ENCODE measurements at places on chromosomes 7 and 10. TPM values are rescaled to one million over a fixed set of nuclear protein-coding genes. Genes with fewer than 3 reads are reported as not detected.
A peak's percentile ranks its signal among the peaks of the same experiment; 100 is the strongest.

Gene PDLIM1
- 0.92 TPM for total RNA-seq

DNA sequence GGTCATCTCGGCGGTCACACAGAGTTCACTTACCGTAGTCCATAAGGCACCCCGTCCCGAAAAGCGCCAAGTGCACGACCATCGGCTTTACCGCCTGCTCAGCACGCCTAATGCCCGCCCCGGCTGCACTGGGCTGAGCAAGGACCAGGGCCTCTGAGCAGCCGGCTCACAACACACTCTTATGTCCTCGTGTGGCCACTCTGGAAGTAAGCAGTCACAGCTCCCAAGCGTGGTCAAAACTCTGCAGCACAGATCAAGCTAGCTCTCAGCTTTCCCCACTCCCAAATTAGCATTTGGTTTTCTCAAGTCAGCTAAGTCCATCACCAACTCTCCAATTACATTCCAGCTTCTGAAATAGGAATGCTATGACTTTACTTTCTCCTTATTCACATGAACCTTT, 57.7 kb downstream of the MAD1L1 start:
- no peak for DNase-seq

Gene CELF2
- 113 TPM for total RNA-seq

DNA sequence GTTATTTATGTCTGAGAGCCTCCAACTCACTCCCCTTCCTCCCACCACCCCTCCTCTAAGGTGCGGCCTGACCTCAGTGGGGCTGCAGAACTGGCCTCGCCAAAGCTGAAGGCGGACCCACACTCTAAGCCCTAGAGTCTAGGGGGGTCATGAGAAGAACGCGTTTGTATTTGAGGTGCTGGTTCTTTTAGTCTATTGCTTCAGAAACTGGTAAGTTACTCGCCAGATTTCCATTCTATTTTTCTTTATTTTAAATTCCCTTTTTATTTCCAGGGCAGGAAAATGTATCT, 357.5 kb downstream of the DNAJB6 start:
- DNase-seq = no peak

Gene FFAR4
- not detected for total RNA-seq

Gene LRRC18
- total RNA-seq = not detected

DNA sequence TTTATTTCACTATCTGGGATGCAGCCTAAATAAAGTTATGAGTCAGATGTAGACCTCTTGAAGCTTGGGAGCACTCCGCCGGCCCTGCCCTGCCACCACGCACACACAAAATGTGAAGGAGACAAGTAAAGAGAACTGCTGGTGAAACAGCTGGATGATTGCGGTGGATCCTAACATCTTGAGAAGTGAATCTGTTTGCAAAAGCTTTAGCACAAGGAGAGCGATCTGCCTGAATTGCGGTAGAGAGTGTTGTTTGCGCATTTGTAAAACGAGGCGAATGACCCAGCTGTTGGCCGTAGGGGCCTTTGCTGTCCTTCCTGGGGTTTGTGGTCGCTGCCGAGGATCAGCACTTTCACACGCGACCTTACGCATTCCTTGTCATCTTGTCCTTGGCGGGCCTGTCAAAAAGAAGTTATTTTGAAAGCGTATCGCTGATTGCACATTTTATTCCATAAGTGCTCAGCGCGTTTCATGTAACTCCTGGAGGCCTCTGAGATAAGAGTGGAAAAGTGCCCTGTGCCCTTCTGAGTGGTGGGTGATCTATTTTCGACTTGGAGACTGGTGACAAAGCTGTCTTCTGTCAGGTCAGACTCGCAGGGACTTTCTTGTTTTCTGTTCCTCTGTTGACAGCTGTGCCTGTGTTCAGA, 40.8 kb downstream of the RBM20 start:
- DNase-seq = no peak

Gene MKX
- 0.63 TPM for total RNA-seq

Gene MMRN2
- total RNA-seq = not detected

DNA sequence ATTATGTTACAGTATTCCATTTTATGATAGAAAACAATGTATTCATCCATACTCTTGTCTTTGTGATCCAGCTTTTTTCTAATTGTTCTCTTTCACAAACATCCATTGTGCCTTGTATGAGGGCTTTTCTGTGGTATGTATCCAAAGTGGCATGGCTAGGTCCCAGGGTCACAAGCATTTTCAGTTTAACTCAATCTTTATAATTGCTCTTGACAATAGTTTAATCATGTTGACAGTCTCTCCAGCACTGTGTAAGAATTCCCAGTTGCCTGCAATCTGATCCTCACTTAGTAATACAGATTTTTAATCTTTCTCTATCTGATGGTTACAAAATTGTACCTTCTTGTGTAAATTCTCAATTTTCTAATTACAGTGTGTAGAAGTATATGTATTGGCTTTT, 533.4 kb downstream of the NEBL start:
- DNase-seq = no peak

DNA sequence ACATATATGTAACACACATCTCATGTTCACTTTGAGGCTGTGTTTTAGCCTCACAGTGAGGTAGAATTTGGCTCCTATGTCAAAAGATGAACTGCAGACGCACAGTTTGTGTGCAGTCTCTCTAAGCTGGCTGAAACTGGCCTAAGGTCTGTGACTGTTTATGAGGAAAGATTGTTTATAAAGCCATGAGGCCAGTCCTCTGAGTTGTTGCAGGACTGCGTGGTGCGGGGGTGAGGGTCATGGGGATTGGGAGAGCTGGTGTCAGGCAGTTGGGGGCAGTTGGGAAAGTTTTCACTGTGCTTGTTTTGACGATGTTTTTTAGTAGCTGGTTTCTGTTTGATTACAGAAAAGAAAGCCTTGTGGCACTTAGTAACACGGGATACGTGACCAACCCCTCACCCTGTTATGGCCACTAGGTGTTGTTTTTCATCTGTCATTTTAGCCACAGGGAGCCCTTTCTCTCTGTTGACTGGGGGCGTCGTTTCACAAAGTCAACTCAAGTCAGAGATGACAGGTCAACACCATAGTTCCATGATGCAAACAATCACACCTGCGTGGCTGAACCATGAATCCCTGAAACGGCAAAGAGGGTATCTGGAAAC, 310.9 kb downstream of the CCDC3 start:
- peak; percentile 45 for DNase-seq

DNA sequence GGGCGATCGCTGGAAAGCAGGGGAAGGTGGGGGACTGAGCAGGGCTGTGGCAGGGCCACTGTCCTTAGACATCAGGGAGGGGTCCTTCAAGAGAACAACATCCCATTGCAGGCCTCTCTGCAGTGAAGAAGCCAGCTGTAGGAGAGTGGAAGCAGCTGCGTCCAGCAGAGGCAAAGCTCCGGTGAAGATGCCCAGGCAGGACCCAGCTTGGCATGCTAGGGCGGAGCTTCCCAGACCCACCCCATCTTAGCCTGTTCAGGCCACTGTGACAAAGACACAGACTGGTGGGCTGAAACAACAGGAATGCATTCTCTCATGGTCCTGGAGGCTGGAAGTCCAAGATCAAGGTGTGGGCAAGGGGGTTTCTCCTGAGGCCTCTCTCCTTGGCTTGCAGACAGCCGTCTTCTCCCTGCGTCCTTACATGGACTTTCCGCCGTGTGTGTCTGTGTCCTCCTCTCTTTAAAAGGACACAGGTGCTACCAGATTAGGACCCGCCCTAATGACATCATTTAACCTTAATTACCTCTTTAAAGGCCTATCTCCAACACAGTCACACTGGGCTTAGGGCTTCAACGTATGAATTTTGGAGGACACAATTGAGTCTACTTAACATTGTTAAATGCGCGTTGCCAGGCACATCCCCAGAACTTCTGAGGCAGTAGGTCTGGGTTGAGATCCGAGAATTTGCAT, 178.1 kb upstream of the GRB10 start:
- no peak for DNase-seq

Gene PTPN20
- 1.5 TPM for total RNA-seq

DNA sequence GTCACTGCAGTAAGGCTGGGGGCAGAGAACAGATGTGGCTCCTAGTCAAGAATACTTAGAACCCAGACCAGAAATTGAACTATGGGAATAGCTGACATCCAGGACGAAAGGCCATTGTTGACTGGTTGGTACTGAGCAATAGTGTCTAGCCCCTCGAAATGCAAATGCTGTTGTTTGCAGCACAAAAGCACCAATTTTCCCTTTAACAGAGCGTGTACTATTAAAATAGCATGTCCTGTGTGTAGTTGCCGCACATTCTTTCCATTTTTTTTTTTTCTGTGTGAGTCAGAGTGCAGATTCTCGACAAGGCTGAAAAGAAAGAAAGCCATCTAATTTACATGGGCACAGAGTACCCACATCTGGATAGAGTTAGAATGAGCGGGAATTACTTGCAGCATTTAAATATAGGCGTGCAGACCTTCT, 302.4 kb downstream of the PTEN start:
- no peak for DNase-seq

Gene LARP4B
- total RNA-seq = 95.0 TPM

Gene H2BK1
- not detected for total RNA-seq

GRCh38 chr7:21972397-21972784, 26.7 kb upstream of the CDCA7L start:
- no peak for DNase-seq

DNA sequence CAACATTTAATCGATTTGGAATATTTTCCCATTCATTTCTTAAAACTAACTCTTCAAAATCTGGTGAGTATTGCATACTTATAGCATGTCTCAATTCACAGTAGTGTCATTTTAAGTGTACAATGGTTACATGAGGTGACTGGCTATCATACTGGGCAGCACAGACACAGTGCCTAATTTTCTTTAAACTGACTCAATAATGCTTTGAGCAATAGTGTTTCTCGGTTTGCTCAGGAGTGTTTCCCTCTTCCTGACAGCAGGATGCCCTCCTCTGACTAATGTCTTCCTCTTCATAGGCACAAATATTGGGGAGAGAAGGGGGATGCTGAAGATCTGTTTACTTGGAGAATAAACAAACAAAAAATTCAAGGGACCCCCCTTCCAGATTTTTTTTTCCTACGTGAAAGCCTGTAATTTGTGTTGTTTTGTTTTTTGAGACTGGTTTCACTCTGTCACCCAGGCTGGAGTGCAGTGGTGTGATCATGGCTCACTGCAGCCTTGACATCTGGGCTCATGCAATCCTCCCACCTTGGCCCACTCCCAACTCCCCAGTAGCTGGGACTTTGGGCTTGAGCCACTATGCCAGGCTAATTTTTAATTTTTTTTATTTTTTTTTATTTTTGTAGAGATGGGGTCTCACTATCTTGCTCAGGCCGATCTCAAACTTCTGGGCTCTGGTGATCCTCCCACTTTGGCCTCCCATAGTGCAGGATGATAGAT, 2.2 kb downstream of the MRC1 start:
- DNase-seq = no peak

DNA sequence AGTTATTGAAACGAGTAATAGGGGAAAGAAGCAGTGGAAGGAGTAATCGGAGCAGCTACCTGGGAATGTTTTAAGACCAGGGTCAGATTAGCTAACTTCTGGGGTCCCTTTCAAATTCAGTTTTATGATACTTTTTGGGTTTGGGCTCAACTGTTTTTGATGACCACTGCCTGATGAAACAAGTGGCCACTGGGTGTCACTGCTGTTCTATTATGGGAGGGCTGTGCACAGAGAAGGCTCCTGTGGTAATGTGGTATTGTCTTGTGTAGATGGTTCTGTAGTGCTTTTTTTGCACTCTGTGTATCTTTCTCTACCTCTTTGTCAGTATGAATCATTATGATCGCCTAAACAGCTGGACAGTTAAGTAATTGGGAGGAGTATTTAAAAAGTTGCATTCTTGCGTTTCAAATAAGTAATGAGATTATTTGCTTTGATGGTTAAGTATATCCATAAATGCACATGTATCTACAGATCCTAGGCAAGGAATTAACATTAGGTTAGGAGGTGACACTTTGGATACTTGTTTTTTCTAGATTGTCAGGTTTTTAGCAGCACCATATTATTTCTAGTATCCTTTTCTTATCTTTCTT, 128.4 kb downstream of the ABCA13 start:
- DNase-seq = peak; percentile 68

GRCh38 chr10:128869101-128869749, 597.8 kb upstream of the MGMT start:
- DNase-seq = no peak

DNA sequence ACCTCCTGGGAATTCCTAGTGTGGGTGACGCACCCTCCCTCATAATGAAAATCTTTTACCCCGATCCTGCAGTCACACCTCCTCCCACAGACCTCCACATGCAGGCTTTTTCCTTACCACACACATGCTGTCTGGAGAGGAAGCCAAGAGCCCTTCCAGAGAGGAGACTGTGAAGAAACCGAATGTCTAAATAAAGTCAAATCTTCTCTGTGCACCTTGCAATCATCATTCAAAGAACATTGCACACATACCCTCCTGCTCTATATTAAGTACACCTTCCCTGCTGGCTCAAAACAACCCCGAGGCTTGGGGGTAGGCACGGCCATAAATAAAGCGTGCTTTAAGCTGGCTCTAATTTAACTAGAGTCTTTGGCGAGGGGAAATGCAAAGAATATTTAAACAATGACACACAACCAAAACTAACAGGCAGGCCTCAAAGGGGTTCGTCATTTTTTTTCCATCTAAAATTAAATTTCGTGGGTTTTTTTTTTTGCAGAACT, 34.9 kb downstream of the CALML3 start:
- DNase-seq = no peak

DNA sequence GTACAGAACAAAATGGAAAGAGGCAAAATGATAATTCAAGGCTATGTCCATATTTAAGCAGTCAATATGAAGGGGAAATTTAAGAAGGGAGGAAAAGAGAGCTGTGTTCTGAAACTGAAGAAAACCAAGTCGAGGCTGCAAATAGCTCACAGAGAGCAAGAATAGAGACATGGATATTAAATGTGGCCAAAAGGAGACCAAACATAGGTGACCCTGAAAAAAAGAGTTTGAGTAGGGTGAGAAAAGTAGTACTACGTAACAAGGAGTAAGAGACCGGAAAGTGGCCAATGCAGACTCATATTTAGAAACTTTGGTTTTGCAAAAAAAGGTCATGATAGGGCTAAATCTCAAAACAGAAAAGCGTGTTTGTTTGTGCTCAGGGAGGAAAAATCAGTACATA, 84.6 kb downstream of the GNAT3 start:
- DNase-seq = no peak

DNA sequence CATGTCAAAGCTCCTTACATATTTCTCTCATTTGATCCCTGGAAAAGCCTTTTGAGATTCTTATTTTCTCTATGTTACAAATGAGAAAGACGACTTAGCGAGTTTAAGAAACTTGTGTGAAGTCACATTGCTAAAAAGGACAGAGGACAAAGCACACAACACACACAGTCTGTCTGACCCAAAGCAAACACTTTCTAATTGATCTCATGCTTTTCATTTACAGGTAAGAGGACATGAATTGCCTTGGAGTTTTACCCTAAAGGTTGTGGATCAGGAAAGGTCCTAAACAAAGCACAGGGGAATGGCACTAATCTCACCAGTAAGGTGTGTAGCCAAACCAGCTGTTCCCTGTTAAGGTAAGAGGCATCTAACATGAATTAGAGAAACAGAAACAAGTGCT, 18.7 kb downstream of the SLC35G1 start:
- no peak for DNase-seq

DNA sequence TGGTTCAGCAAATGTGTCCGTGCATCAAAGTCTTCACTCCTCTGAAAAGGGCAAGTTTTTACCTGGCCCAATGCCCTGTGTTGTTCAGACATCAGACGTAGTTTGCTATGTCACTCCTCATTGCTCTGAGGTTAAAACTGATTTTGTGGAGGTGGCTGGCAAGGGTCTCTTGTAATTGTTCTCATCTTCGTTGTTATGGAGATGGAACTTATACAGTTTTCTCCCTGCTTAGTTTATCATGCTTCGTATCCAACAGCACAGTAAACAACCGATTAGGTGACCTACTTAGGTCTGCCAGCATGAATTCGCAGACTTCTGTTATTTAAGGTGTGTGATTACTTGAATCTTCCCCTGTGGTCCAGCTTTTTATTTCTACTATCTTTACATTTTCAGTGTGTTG, 274.1 kb upstream of the SMIM30 start:
- no peak for DNase-seq
